Putamen (tissue), 1 donor: ENCODE measurements at places on chromosomes 6 and 20.

- DNase-seq = no peak
Observed at GRCh38 chr6:112291161-112291762, 36.9 kb upstream of the LAMA4 start.

GRCh38 chr20:38806855-38807655, 1.6 kb downstream of the PPP1R16B start:
- DNase-seq = no peak

DNA sequence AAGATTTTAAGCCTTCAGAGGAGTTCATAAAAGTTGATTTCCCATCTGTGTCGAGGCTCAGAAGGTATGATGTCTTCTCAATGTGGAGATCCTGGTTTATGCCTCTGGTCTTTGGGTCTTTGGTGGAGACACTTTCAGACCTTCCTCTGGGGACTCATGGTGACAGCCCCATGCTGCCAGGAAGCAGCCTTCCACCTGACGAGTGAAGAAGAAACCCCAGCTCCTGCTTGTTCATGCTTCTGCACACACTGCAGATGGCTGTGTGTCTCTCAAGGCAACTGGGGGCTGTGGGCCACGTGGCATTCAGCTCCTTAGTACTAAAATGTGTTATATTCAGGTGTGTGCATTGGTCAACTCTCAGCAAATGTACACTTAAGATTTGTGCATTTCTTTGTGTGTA, 4.9 kb upstream of the SCP2D1 start:
- no peak for DNase-seq

DNA sequence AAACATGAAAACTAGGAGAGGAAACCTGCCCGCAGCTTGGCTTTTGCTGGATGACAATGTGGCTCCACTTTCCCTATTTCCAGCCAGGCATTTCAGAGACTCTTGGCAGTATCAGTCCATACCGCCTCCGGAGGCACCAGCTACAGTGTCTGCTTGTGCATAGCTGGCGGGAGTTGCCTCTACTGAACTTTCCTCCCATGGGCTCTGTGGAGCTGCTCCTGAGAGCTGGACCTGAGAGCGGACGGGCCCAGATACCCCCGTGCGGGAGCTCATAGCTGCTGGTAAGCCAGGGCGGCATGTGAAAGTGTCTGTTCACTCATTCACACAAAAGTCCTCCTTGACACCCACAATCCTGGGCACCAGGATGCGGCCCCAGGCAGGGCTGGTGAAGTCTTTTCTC, 130.3 kb upstream of the PMEPA1 start:
- DNase-seq = no peak

DNA sequence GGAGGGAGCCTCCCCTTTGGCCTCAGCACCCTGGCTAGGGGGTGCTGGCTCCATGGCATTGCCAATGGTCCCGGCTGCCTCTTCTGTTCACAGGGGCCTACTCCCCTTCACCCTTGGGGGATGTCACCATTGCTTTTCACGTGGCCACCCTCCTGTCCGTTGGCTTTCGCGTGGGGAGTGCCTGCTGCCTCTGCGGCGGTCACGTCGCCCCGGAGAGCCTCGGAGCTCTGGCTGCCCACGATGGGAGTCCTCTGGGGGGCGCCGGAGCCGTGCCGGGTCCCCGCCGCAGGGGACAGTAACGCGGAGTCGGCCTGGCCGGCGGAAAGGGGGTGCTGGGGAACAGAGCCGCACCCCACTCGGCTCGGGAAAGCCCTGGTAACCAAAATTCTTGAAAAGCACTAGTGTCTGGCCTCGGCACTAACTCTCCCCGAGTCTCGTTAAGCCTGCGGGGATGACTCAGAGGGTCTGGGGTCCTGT, 661 bp upstream of the HEBP2 start:
- DNase-seq = peak; percentile 7

- DNase-seq = no peak
Observed at GRCh38 chr20:38228436-38228835, 32.1 kb downstream of the KIAA1755 start.

DNA sequence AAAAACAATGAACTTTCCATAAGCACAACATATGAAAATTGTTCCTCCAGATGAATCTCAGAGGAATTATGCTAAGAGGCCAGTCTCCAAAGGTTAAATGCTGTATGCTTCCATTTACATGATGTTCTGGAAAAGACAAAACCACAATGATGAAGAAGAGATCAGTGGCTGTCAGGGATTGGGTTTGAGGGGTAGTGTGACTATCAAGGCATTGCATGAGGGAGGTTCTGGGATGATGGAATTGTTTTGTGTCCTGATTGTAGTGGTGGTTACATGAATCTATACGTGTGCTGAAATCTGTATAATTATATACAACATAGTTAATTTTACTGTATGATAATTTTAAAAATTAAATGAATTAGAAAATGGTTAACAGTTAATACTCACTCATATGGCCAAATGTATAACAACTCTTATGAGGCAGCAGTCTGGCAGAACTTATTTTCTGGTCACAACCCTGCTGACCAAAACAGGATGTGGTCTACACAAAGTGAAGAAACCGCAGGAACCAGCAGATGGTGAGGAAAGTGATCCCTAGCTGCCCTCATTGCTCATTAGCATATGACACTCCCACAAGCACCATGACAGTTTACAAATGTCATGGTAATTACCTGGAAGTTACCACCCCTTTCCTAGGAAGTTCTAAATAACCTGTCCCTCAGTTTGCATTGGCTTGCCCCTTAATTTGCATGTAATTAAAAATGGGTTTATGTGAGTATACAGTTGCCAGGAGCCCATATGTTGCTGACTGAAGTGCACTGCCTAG, 31.9 kb downstream of the NSFL1C start:
- DNase-seq = no peak

DNA sequence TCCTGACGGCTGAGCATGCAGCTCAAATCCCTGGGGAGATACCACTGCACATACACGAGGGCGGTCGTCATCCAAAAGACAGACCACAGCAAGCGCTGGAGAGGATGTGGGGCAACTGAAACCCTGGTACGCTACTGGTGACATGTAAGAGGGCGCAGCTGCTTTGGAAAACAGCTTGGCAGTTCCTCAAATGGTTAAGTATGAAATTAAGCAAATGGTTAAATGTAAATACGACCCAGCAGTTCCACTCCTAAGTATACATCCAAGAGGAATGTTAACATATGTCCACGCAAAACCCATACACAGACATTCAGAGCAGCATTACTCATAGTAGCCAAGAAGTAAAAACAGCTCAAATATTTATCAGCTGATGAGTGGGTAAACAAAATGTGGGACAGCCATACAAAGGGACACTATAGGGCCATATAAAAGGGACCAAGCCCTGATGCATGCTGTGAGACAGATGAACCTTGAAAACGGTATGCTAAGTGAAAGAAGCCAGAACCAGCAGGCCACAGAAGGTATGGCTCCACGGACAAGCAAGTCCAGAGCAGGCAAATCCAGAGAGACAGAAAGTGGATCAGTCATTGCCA, 38.5 kb downstream of the RIPOR3 start:
- DNase-seq = no peak

- no peak for DNase-seq
Observed at GRCh38 chr20:13868331-13868730, 83.5 kb downstream of the NDUFAF5 start.

DNA sequence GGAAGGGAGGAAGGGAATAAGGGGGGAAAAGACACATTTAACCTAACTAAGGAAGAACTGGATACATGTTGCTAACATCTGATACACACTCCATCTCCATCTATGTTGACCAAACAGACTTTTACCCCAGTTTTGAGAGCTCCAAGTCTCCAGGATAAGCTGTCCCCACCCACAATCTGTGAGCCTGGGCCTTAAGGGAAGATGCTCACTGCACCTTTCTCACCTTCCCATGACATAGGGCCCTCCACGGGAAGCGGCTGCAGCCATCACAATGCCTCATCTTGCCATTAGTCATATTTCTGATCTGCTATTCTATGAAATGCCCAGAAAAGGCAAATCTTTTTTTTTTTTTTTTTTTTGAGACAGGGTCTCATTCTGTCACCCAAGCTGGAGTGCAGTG, 126.6 kb upstream of the SALL4 start:
- DNase-seq = no peak

DNA sequence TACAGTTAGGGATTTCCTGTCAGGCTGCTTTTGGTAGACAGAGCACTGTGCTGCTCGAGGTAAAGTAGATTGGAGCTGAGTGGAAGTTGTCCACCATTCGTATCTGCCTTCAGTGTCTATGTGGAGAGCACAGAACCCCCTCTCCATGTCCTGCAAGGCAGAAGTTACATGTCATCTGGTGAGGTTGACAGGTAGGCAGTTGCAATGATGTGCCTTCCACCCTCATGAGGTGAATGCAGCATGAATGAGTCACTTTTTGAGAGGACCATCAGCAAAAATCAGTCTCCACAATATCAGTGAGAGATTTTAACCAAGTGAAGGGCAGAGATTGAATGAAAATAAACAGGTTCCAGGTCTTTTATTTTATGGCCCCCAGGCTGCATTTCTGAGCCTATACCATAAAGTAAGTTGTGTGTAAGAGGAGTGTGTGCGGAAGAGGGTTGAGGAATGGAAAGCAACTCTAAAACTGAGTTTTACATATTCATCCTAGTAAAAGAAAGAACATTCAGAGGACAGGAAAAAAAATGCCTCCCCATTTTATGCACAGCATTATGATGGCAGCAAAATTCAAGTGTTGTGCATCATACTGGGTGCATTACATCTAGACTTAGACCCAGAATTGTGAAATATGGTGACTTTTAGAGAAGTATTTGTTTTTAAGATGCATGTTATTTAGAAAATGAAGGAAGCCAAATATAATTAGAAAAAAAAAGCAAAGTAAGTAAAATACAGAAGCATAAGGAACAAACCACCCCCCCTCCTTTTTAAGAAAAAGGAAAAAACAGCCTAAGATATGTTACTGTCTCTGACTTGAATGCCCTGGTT, 15.8 kb downstream of the TRAPPC3L start:
- DNase-seq = no peak

GRCh38 chr6:125727216-125727615, 22.2 kb upstream of the HEY2 start:
- DNase-seq = no peak

DNA sequence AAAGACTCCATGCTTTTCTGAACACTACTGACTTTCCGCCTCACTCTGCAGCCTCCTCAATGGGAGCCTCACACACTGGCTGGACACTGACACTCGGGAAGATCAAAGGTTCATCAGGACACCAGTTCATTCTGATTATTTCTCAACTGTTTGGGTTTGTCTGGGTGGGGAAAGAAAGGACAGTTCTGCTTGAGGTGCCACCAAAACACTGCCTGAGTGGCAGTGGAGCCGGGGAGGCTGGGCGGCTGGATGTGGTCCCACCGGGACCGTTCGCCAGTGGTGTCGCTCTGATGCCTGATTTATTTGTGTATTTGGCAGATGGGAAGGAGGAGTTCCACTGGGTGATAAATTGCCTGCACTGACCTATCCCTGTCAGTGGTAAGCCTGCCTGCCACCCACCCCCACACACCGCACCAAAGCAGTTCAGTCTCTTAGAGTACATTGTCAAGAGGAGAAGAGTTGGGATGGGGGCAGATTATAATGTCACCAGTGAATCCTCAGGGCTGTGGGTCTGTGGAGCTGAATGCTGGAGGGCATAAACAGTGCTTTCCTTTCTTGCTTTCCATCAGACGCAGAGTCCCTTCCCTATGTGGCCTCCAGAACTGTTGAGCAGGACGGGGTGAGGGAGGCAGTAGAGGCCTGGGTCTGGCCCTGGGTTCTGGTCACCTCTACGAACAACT, 49.8 kb downstream of the EDN1 start:
- no peak for DNase-seq

GRCh38 chr6:16095180-16095579, 33.7 kb upstream of the MYLIP start:
- DNase-seq = no peak

DNA sequence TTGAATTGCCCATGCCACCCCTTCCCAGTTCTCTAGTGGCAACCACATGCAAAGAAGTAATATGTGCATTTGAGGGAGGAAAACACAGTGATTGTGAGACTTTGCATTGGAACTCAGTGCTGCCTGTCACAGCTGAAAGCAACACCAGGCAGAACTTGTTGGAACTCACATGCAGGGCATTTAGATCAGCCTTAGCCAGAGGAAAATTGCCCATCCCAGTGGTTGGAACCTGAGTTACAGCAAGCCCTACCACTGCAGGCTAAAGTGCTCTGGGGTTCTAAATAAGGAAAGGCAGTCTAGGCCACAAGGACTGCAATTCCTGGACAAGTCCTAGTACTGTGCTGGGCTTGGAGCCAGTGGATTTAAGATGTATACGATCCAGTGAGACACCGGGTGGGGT, 245.3 kb upstream of the UFL1 start:
- DNase-seq = no peak

GRCh38 chr6:129238991-129239390, 356.1 kb downstream of the LAMA2 start:
- no peak for DNase-seq
